NCI-H774 (cell line): ENCODE measurements at places on chromosomes 7 and 10.

- DNase-seq: no peak
These were observed 29.9 kb upstream of the ZNF273 start for GRCh38 chr7:64873155-64873500.

GRCh38 chr7:35550831-35551230 is 144.1 kb downstream of the HERPUD2 start:
- no peak for DNase-seq

GRCh38 chr7:34191162-34191561 is 285.8 kb downstream of the BMPER start:
- no peak for DNase-seq

- no peak for DNase-seq
These were observed 30.4 kb downstream of the PLAU start for GRCh38 chr10:73941300-73941699.

- DNase-seq: peak; percentile 86
These were observed 38.9 kb downstream of the MET start for GRCh38 chr7:116710764-116711452.

DNA sequence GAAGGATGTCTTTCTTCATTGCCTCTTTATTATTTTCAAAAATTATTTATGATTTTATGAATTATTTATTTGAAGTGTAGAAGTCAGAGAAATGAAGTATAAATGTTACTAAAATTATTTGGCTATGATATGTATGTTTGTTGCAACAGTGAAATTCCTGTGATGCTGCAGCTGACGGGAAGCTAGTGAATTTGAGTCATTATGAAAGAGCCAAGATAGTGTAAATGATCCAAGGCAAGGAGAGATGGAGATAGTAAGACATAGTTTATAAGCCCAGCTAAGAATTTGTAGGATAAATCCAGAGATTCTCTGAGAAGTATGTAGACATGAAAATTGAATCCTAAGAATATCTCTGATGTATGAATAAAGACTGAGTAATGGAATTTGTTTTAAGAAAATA is 30.8 kb downstream of the CASD1 start:
- no peak for DNase-seq
